NCI-H2081 (cell line): ENCODE measurements at places on chromosomes 7 and 10.

DNA sequence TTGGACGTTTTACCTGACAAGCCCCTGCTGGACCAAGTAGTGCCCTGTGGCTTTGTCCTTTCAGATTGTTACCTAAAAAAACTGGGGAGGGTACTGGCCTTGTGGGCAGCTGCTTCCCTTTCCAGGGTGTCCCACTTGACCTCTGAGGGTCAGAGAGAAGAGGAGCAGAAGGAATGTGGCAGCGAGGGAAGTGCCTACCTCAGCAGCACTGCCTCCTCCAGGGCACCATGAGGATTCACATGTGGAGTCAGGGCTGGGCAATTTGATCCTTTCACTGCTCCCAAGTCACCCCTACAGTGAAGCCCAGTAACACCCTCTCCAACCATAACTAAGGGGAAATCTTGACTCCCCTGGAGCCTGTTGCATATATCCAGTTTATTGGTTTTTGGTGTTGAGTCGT is 64.6 kb downstream of the ITGB1 start:
- DNase-seq, result no peak

DNA sequence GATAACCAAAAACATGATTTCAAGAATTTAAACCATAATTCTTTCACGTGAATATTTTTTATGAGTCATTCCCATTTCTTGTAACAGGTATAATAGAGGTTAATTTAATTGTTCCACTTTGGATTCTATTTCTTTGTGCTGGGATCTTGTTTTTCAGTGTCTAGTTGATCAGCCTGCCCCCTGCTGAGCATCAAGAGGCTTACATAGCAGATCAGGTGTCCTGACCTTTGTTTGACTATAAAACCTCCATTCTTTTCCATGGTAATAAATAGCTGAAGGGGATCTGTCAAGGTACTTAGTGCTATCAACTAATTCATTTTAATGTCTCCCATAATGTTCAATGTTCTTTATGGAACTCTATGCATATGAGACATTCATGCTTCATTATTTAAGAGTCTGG is 4.9 kb downstream of the COL17A1 start:
- peak; percentile 6 for DNase-seq

GRCh38 chr10:110898391-110898790 is 20.6 kb downstream of the BBIP1 start:
- no peak for DNase-seq

- DNase-seq, result no peak
Observed at GRCh38 chr10:67934336-67934735, 49.9 kb downstream of the SIRT1 start.

- DNase-seq, result no peak
Observed at GRCh38 chr10:6269953-6270867, 67.5 kb downstream of the PFKFB3 start.

GRCh38 chr7:105245398-105246114 is 143.2 kb downstream of the SRPK2 start:
- DNase-seq, result peak; percentile 76

GRCh38 chr7:43760861-43761260 is 2.4 kb downstream of the BLVRA start:
- DNase-seq, result no peak

DNA sequence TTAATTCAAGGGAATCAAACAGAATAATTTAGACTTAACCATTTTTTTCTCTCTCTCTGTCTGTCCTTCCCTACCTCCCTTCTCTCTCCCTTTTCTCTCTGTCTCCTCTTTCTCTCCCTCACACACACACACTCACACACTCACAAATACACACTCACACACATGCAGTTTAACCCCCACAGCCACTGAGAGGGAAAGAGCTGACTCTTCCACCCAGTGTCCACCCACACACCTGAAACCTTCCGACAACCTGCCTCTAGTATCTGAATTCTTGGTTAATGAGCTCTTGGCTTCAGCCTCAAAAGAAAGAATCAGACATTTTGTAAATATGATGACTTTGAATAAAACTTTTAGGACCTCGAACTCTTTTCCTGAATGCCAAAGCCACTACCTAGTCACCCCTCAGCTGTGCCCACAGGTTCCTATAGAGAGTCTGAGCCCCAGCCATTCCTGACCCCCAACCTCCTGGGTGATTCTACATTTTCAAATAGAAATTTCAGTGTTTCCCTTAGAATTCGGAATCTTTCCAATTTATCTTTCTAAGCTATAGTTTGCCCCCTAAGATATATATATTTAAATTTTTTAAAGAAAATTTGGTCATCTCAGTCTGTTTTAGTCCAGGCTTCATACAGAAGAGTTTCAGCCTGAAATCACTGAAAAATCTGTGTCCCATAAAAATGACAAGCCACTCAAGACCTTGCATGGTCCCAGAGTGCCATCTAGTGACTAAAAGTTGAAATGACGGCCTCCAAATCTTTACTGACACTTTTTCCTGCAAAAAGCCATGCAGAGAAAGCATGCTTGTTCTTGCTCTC is 202.8 kb downstream of the IPMK start:
- DNase-seq, result peak; percentile 2

- DNase-seq, result no peak
Observed at GRCh38 chr7:137801003-137801402, 45.8 kb downstream of the DGKI start.

GRCh38 chr7:107999779-108000560 is 3.0 kb downstream of the LAMB1 start:
- no peak for DNase-seq

- no peak for DNase-seq
Observed at GRCh38 chr10:102085336-102085735, 20.2 kb downstream of the HPS6 start.

- no peak for DNase-seq
Observed at GRCh38 chr7:33893377-33893776, 12.0 kb upstream of the BMPER start.

GRCh38 chr10:133004478-133004877 is 62.1 kb upstream of the CFAP46 start:
- DNase-seq, result no peak

DNA sequence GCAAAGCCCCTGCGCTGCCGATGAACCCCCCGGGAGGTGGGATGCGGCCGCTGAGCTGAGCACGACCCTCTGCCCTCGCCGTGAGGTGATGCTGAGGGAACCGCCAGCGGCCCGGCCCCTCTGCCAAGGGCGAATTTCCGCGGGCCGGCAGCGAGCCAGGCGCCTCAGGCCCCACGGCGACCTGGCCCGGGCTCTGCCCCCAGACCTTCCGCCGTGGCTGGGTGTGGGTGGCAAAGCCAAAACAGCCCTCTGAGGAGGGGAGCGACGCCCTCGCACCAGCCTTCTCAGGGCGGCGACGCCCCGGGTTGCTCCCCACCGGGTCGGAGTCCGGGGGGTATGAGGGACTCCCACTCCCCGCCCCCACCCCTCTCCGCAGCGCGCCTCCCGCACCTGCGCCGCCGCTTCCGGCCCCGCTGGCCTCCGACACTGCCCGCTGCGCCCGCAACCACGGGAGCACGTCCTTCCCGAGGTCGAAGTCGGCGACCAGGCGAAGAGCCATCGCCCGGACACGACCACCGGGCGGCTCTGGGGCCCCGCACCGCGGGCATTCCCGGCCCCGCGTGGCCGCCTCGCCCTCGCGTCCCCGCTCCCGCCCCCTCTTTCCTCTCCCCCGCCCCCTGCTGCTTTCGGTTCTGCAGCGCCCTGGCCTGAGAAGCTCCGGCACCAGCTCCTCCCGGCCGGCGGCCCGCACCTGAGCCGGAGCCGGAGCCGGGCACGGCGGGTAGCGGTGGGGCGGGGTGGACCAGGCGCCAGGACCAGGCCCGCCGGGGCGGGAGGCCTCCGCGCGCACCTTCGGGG is at the start of gene GSAP:
TSS of gene GSAP (minus strand) at position 527 of the 798 bp plus-strand sequence. CDS start at position 499, 28 bp downstream.
- no peak for DNase-seq

DNA sequence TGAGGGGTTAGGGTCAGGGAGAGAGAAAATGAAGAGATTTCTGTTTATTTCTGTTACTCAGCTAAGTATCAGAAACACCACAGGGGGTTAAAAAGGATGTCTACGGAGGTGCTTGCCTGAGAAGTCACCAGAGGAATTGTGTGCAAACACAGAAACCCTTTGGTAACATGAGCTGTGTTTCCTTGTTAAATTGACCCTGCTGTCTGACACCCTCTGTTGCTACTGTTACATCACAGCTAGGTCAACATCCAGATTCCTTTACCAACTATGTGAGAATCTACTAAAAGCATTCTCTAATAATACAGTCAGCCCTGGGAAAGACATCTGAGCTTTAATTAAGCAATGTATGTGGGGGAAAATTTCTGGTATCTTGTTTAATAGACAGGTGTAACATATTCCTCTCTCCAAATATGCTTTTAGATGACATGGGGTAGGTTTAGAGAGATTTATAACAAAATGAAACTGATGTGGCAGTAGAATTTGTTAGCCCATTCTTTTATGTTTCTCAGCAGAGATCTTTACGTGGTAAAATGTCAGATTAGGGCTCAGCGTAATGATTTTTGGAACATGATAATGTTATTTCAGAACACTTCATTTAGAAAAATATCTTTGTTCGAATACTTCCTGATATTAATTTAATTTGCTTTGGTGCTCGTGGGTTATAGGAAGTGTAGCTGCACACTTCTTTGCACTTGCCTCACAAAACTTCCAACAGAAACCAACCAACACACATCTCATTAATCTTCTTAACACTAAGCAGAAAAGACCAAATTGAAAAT is 168.0 kb upstream of the AHR start:
- DNase-seq, result no peak

GRCh38 chr10:128386231-128386630 is 260.0 kb upstream of the MKI67 start:
- DNase-seq, result no peak

GRCh38 chr10:19775296-19775695 is 40.9 kb upstream of the PLXDC2 start:
- no peak for DNase-seq

GRCh38 chr10:102753718-102754117 is 10.0 kb downstream of the WBP1L start:
- no peak for DNase-seq

GRCh38 chr7:155844019-155844453 is 31.8 kb upstream of the SHH start:
- DNase-seq, result no peak

GRCh38 chr7:1810961-1811849 is 141.1 kb downstream of the ELFN1 start:
- peak; percentile 11 for DNase-seq

GRCh38 chr7:43276547-43276946 is 164.1 kb downstream of the HECW1 start:
- no peak for DNase-seq

DNA sequence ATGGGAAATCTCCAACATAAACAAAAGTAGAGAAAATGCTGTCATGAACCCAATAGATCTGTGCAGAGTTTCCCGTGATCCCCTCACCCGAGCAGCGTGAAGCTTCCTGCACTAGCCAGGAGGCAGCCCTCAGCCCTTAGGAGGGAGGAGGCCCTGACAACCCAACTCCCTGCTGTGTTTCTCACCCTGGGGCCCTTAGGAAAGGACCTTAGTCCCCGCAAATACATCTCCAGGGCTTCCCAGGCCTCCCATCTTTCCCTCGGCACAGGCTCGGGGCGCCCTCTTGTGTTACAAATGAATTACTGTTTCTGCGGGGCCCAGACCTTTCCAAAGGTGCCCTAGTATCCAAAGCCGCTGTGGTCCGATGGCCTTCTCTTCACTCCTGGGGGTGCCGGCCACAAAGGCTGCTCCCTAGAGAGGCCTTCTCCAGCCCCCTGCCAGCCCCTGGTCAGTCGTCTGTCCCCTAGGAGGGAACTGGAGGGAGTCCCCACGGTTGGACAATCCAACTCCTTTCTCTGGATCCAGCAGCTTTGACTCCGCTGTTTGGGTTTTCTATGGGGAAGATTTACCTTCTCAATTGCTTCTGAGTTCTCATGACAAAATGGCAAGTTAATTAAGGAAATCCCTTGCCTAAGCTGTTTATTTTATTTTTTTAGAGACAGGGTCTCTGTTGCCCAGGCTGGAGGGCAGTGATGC is 49.9 kb upstream of the SH2B2 start:
- peak; percentile 74 for DNase-seq

DNA sequence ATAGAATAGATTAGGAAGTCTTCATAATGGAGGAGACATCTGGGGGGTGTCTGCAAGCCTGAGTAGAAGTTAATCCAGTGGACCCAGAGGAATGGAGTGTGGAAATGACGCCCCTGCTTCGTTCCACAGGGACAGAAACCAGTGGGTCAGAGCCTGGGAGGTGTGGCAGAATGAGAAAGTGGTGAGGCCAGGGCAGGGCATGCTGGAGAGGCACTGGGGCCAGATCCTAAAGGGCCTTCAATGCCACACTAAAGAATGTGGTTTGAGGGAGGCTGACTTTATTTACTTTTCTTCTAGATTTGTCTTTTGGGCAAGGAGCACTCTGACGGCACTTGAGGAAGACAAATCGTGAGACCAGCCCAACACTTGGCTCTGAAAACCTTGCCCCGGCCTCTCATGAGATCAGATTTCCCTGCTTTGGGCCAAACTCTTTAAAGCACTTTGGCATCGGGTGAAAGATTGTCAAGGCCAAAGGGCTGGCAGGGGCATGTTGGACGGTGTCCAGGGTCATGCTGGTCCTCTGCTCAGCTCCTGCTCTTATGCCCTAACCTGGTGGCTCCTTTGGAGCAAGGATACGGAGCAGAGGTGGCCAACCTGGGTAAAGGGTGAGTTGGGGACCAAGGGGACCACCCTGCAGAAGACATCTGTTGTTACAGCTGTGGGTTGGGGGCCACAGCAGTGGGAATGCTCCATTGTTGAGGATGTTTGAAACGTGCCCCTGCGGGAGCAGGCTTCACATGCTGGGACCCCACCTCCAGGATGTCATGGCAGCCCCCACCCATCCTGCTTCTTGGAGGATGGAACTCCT is 157.0 kb upstream of the ZMIZ1 start:
- DNase-seq, result no peak

DNA sequence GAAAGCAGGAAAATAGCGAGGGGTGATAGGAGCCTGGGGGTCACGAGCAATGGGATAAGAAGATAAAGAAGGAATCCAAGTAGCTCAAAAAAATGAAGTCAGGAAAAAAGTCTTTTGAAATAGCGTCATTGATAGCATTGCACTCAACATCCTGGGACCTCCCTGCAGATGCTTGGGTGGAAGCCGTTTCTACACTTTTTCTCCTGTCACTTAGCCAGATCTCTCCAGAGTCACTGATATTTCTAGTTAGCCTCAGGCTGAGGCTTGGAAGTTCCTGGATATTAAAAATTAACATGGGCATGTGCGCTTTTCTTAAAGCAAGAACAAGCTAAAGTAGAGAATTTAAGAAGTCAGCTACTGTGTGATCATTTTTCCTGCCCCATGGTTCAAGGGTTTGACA is 39.5 kb upstream of the CHST15 start:
- DNase-seq, result no peak

DNA sequence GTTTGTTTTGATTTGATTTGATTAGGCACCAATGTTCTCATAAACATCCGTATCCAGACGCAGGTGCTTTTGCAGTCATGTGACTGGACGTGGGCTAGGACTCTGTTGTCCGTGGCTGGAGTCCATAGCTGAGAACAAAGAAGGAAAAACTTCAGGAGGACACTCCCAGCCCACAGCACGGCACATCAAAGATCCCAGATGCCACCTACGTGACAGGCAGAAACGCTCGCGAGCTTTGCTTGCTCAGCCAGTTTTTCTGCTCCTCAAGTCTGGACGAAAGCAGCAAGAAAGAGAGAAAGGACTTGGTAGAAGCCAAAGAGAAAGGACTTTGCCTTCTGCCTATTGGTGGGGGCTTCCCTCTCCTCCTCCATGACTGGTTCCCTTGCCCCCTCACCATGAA is 6.9 kb upstream of the ZKSCAN1 start:
- DNase-seq, result no peak
